Camera-type eye (tissue), 1 donor: ENCODE measurements at places on chromosomes 13 and 19. TPM values are rescaled to one million over a fixed set of nuclear protein-coding genes. Genes with fewer than 3 reads are reported as not detected.

RASA3 gene
- total RNA-seq = 29.1 TPM

ZNF486 gene
- total RNA-seq = 13.9 TPM

FXYD1 gene
- 34.8 TPM for total RNA-seq

CEACAM20 gene
- total RNA-seq = not detected

MZT1 gene
- 16.2 TPM for total RNA-seq

RTBDN gene
- 8.6 TPM for total RNA-seq

PALM3 gene
- 0.60 TPM for total RNA-seq

RDH8 gene
- not detected for total RNA-seq

C19orf53 gene
- 41.0 TPM for total RNA-seq

KLK3 gene
- not detected for total RNA-seq

CYP2A7 gene
- total RNA-seq = not detected

FAM124A gene
- total RNA-seq = 16.2 TPM

ZNF709 gene
- 20.2 TPM for total RNA-seq

ZNF441 gene
- total RNA-seq = 36.7 TPM

PSPN gene
- total RNA-seq = 2.4 TPM

PEAK3 gene
- 0.44 TPM for total RNA-seq

ZNF837 gene
- 4.4 TPM for total RNA-seq

KCNJ14 gene
- total RNA-seq = 1.6 TPM

FPR1 gene
- 1.5 TPM for total RNA-seq

RUBCNL gene
- 7.3 TPM for total RNA-seq

ZNF274 gene
- 37.1 TPM for total RNA-seq

KLK15 gene
- not detected for total RNA-seq

ZNF792 gene
- 23.0 TPM for total RNA-seq

FUT1 gene
- 1.9 TPM for total RNA-seq

LILRB5 gene
- total RNA-seq = 2.1 TPM

TPRX2 gene
- total RNA-seq = not detected

IL4I1 gene
- total RNA-seq = 0.27 TPM

ELAVL3 gene
- 38.3 TPM for total RNA-seq

EVI5L gene
- 26.1 TPM for total RNA-seq

POU4F1 gene
- total RNA-seq = 8.3 TPM

PALM gene
- 145 TPM for total RNA-seq

URAD gene
- total RNA-seq = not detected
